Stimulated activated CD4-positive, alpha-beta T cell treated with anti-CD3 and anti-CD28 coated beads, TNF-alpha, amount 100 ng/mL, for 1 hour (primary cell): ENCODE measurements at places on chromosomes 7 and 10.

DNA sequence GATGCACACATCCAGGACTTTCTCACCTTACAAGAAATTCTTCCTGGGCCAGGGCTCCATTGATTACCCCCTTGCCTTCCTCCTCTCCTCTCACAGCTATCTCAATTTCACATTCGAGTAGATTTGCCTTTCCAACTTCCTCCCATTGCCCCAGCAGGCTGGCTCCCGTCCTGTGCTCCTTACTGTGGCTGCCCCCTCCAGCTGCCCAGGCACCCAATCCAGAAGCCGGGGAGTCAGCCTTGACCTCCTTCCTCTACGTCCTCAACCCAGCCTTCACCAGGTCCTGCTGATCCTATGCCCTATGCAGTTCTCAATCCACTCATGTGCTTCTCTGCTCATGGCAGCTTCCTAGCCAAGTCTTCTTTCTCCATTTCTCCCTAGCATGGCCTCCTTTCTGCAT, 85.7 kb upstream of the GPR26 start:
- no peak for DNase-seq

DNA sequence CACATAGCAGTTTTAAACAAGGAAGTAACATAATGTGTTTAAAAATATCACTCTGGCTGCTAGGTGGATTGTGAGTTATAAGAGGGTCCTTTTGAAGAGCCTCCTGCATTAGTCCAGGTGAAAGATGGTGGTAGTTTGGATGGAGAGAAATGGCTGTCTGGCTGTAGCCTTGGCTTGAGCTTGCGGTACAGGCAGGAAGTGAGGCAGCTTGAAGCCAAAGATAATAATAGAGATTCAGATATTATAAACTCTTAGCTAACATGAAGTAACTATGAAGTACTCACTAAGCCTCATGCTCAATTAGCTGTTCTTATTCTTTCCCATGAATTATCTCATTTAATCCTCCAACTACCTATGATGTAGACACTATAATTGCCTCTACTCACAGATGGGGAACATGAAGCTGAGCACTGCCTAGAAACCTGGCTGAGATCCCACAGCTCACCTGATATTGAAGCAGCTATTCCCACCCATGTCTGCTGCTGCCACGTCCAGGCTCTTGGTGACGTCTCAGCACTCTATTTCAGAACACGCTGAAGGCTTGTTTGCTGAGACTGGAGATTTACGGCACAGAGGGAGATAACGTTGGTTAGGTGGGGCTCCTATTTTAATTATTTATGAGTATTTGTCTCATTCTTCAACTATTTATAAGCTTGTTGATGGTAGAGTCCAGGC, 10.4 kb downstream of the C10orf120 start:
- no peak for DNase-seq

DNA sequence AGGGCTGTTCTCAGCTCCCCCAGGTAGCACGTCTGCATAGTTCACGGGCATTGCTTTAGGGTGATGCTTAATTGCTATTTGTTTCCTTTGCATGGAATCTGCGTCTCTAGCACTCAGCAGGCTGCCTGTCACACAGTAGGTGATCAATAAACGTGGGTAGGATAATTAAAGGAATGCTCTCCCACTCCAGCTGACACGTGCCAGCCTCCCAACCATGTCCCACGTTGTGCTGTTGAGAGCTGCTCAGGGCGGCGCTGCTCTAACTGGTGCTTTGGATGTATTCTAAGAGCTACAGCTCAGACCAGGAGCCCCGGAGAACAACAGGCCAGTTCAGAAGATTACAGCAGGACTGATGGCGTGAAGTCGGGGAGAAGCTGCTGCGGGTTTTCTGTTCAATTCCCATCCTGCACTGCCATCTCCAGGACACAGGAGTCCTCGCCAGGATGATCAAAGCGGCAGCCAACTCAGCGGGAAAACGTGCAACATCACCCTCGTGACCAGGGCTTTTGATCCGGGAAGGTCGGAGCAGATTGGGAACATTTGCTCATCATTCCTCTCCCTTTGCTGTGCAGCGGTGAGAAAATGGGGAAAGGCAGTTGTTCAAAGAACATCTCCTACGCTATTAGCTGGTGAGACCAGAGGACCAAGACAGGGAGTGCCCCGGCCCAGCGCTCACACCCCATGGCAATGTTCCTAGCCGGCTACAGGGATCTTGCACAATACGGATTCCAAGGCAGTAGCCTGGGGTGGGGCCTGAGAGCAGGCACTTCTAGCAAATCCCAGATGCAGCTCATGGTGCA, 50.5 kb upstream of the FOXK1 start:
- no peak for DNase-seq

- no peak for DNase-seq
Measured at GRCh38 chr10:79159785-79160184, 91.0 kb downstream of the ZMIZ1 start.

- no peak for DNase-seq
Measured at GRCh38 chr10:80406204-80406603, 2.1 kb upstream of the PRXL2A start.

- no peak for DNase-seq
Measured at GRCh38 chr10:79070606-79071395, 2.0 kb downstream of the ZMIZ1 start.

- DNase-seq: peak; percentile 50
Measured at GRCh38 chr10:30027057-30028005, 32.1 kb downstream of the JCAD start.
